Breast epithelium (tissue), 4 donors: ENCODE measurements at places on chromosomes 13 and 19. TPM values are rescaled to one million over a fixed set of nuclear protein-coding genes. Genes with fewer than 3 reads are reported as not detected.

The PSG1 gene
- total RNA-seq = not detected

The RFPL4A gene
- not detected for total RNA-seq

The EPSTI1 gene
- total RNA-seq = 6.6 TPM

The TINCR gene
- total RNA-seq = 11.7 TPM

The PSG5 gene
- total RNA-seq = not detected

The IGSF23 gene
- total RNA-seq = not detected

The MBD3L5 gene
- total RNA-seq = not detected

The ZNF324B gene
- 9.1 TPM for total RNA-seq

The KLK5 gene
- total RNA-seq = 182 TPM

The FOSB gene
- 29.8 TPM for total RNA-seq

The GJB2 gene
- 0.66 TPM for total RNA-seq

The TEX26 gene
- not detected for total RNA-seq

The MYO9B gene
- 77.4 TPM for total RNA-seq

The KLK8 gene
- 46.2 TPM for total RNA-seq

The APOC4 gene
- not detected for total RNA-seq

The B3GNT3 gene
- 6.9 TPM for total RNA-seq

- H3K4me3 ChIP-seq = peak overlapping the region; percentile 65
- no peaks in the 10 kb centered on the region for H3K27me3 ChIP-seq
- H3K27ac ChIP-seq = peak overlapping the region; percentile 100
- no peaks in the 10 kb centered on the region for H3K4me1 ChIP-seq
- DNase-seq = no peak
Measured at GRCh38 chr19:47274891-47275761, 441 bp downstream of the INAFM1 start.

- H3K4me3 ChIP-seq = no peak overlapping the region
- no peaks in the 10 kb centered on the region for H3K27me3 ChIP-seq
- peak; percentile 30 for DNase-seq
- no peaks in the 10 kb centered on the region for H3K36me3 ChIP-seq
Measured at GRCh38 chr19:46209051-46209450, 20.5 kb upstream of the IGFL1 start.

- no peaks in the 10 kb centered on the region for H3K27me3 ChIP-seq
- no peak for DNase-seq
- no peaks in the 10 kb centered on the region for H3K36me3 ChIP-seq
- no peak overlapping the region for H3K4me3 ChIP-seq
- H3K27ac ChIP-seq = no peak overlapping the region
Measured at GRCh38 chr13:22196777-22197176, 525.9 kb downstream of the FGF9 start.

GRCh38 chr13:114154476-114154875 lies 22.1 kb upstream of the RASA3 start:
- no peaks in the 10 kb centered on the region for H3K36me3 ChIP-seq
- no peak overlapping the region for H3K4me3 ChIP-seq
- H3K4me1 ChIP-seq = peaks cover 6% of the 10 kb centered on the region
- H3K27ac ChIP-seq = no peak overlapping the region

GRCh38 chr13:109744512-109745051 lies 41.8 kb downstream of the IRS2 start:
- no peaks in the 10 kb centered on the region for H3K36me3 ChIP-seq
- no peaks in the 10 kb centered on the region for H3K4me1 ChIP-seq
- no peak overlapping the region for H3K4me3 ChIP-seq
- DNase-seq = no peak

- H3K27ac ChIP-seq = peak overlapping the region; percentile 89
- H3K36me3 ChIP-seq = no peaks in the 10 kb centered on the region
- no peak for DNase-seq
- no peaks in the 10 kb centered on the region for H3K4me1 ChIP-seq
- H3K4me3 ChIP-seq = no peak overlapping the region
Measured at GRCh38 chr19:42098781-42099180, 22.8 kb downstream of the ZNF574 start.

DNA sequence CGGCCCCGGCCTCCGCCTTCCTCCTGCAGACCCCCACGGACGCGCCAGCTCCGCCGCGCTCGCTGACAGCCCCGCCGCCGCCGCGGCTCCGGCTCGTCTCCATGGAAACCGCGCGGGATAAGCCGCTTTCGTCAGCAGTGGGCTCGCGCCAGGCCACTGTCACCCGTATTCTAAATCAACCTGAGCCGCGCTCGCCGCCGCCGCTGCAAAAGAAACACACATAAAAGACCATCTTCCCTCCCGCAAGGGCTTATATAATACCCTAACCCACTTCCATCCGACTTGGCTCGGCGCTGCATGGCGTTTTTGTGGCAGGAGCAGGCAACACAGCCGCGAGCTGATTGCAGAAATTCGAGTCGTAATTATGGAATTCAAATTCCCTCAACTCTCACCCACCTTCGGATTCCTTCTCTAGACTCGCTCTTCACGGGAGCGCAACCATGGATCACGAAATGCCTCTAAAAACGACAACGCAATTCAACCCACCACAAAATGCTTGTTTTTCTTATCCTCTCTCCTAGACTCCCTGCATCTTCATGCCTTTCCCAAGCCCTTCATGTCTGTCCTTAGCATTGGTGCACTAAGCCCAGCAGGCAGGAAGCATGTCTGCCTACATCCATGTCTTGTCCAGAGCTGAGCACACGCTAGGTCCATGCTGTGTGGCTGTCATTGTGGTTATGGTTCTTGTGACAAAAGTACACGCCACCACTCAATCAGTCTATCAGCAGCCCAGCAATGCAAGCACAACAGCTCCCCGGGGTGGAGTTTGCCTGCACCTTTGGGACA lies at the start of gene AMER2:
TSS of gene AMER2 (minus strand) at position 772 of the 786 bp plus-strand sequence. CDS start at position 103, 669 bp downstream.
- H3K36me3 ChIP-seq = no peaks in the 10 kb centered on the region
- peak within 1 kb of the TSS; percentile 43 for H3K4me3 ChIP-seq
- H3K27ac ChIP-seq = no peak within 1 kb of the TSS
- H3K4me1 ChIP-seq = peaks cover 11% of the 10 kb centered on the region

- no peak overlapping the region for H3K4me3 ChIP-seq
- no peaks in the 10 kb centered on the region for H3K36me3 ChIP-seq
- DNase-seq = no peak
- no peaks in the 10 kb centered on the region for H3K27me3 ChIP-seq
- no peak overlapping the region for H3K27ac ChIP-seq
- no peaks in the 10 kb centered on the region for H3K4me1 ChIP-seq
Measured at GRCh38 chr13:36841391-36841790, 22.4 kb downstream of the RFXAP start.

DNA sequence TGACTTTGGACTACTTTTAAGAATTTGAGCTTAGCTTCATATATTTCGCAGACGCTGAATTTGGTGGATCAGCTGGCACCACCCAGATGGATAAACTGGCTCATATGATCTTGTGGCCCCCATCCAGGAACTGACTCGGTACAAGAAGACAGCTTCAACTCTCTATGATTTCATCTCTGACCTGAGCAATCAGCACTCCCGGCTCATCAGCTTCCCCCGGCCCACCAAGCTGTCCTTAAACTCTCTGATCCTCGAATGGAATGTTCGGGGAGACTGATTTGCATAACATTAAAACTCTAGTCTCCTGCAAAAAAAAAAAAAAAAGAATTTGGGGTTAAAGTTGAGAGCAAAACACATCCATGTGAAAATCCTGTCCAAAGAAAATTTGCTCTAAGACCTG lies 71.4 kb upstream of the IRS2 start:
- no peak for DNase-seq
- no peak overlapping the region for H3K4me3 ChIP-seq
- no peaks in the 10 kb centered on the region for H3K4me1 ChIP-seq
- H3K36me3 ChIP-seq = no peaks in the 10 kb centered on the region

- no peak overlapping the region for H3K27ac ChIP-seq
- no peaks in the 10 kb centered on the region for H3K4me1 ChIP-seq
- DNase-seq = no peak
Measured at GRCh38 chr13:44165889-44166496, 207.6 kb upstream of the SERP2 start.

- DNase-seq = no peak
- no peak overlapping the region for H3K4me3 ChIP-seq
- no peaks in the 10 kb centered on the region for H3K36me3 ChIP-seq
- H3K27ac ChIP-seq = no peak overlapping the region
- no peaks in the 10 kb centered on the region for H3K4me1 ChIP-seq
Measured at GRCh38 chr13:53159431-53159830, 130.8 kb downstream of the OLFM4 start.

GRCh38 chr19:28563964-28564921 lies 648.7 kb downstream of the UQCRFS1 start:
- H3K36me3 ChIP-seq = no peaks in the 10 kb centered on the region
- H3K27me3 ChIP-seq = no peaks in the 10 kb centered on the region
- no peak overlapping the region for H3K27ac ChIP-seq
- no peak for DNase-seq

DNA sequence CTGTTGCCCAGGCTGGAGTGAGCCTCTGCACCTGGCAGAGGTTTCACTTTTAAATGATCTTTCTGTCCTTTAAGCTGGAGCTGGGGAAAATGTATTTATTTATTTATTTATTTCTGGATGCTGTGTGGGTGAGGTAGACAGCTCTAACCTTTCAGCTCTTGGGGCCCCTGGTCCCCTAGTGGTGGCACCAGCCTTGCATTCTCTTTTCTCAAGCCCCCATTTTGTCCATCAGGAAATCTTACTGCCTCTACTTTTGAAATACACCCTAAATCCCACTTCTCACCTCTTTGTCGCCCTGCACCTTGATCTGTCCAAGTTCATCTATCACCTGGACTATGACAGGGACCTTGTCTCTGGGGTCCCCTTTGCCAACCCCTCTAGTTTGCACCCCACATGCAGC lies 2.1 kb upstream of the B9D2 start:
- no peaks in the 10 kb centered on the region for H3K27me3 ChIP-seq
- no peaks in the 10 kb centered on the region for H3K4me1 ChIP-seq
- no peak for DNase-seq
- H3K36me3 ChIP-seq = no peaks in the 10 kb centered on the region
- H3K27ac ChIP-seq = no peak overlapping the region

DNA sequence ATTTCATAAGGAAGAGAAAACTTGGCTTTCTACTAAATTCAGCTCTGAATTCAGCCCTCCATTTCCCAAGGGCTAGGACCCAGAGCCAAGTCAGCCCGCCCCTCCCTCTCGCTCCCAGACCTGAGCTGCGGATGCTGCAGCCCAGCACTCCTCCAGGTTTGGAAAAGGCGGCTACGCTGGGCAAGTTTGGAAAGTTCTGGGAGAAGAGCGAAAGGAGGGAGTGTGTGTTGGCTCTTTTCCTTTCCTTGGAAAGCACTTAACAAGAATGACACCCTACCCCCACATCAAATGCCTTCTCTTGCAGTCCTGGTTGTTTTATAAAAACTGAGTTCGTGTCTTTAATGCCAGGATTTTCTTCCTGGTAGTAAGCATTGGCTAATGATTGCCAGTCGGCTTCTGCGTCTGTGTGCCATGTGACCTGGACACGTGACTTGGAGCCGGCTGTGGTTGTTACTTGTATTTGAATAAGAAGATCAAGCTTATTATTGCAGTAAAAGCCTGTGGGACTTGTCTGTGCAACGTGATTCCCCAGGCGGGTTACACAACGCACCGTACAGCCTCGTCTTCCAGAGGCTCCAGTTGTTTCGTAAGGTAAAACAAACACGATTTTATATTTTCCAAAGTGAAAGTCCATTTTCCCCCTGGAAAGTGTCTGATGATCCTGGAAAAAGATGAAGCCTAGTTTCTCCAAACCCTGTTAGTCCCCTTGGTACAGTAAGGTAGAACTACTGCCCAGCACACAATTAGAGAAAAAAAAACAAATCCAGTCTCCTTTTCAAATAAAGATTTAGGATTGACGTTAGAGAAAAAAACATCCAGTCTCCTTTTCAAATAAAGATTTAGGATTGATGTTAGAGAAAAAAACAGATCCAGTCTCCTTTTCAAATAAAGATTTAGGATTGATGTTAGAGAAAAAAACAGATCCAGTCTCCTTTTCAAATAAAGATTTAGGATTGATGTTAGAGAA lies 26.8 kb upstream of the UBE2L5 start:
- peak; percentile 97 for DNase-seq
- H3K36me3 ChIP-seq = no peaks in the 10 kb centered on the region
- H3K27ac ChIP-seq = peak overlapping the region; percentile 93
- no peaks in the 10 kb centered on the region for H3K27me3 ChIP-seq
- no peaks in the 10 kb centered on the region for H3K4me1 ChIP-seq
- peak overlapping the region; percentile 73 for H3K4me3 ChIP-seq

GRCh38 chr19:12985049-12985776 lies 10.1 kb upstream of the NFIX start:
- H3K4me1 ChIP-seq = no peaks in the 10 kb centered on the region
- DNase-seq = peak; percentile 80
- H3K36me3 ChIP-seq = no peaks in the 10 kb centered on the region
- H3K27ac ChIP-seq = peak overlapping the region; percentile 84
- no peaks in the 10 kb centered on the region for H3K27me3 ChIP-seq
- H3K4me3 ChIP-seq = no peak overlapping the region

- H3K27ac ChIP-seq = peak within 1 kb of the TSS; percentile 99
- no peaks in the 10 kb centered on the region for H3K27me3 ChIP-seq
- peak within 1 kb of the TSS; percentile 84 for H3K4me3 ChIP-seq
- peaks cover 5% of the 10 kb centered on the region for H3K4me1 ChIP-seq
- H3K36me3 ChIP-seq = no peaks in the 10 kb centered on the region
- DNase-seq = peak; percentile 97
Measured at GRCh38 chr19:45467456-45468158, at the start of gene FOSB. Gene FOSB (plus strand): TSS chr19:45467996. CDS start chr19:45468587, 591 bp downstream.

DNA sequence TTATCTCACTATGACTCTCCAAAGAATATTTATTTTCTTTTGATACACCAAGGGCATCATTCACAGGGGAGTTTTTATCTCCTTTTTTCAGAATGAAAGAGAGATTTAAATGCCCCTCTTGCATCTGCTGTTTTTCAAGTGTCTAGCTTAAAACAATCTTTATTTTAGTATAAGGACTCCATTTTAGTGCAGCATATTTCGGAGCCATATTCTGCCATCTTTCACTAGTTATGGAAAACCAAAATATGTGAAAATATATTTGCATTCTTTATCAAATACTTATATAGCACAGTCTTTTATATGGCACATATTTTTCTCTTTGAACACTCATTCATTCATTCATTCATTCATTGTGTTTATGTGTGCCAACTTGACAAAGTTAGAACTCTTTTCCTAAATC lies 1130.2 kb downstream of the SLITRK5 start:
- no peak for DNase-seq
- H3K27me3 ChIP-seq = no peaks in the 10 kb centered on the region
- no peak overlapping the region for H3K4me3 ChIP-seq
- H3K4me1 ChIP-seq = no peaks in the 10 kb centered on the region

GRCh38 chr19:45752639-45753038 lies 16.4 kb downstream of the SIX5 start:
- no peak overlapping the region for H3K4me3 ChIP-seq
- H3K27ac ChIP-seq = no peak overlapping the region

GRCh38 chr13:49956131-49956530 lies 20.0 kb upstream of the SPRYD7 start:
- H3K4me1 ChIP-seq = no peaks in the 10 kb centered on the region
- H3K36me3 ChIP-seq = no peaks in the 10 kb centered on the region
- no peak for DNase-seq
- no peak overlapping the region for H3K4me3 ChIP-seq
